GM23338 (cell line): ENCODE measurements at places on chromosomes 3 and 15. TPM values are rescaled to one million over a fixed set of nuclear protein-coding genes. Genes with fewer than 3 reads are reported as not detected.
A peak's percentile ranks its signal among the peaks of the same experiment; 100 is the strongest.

DNA sequence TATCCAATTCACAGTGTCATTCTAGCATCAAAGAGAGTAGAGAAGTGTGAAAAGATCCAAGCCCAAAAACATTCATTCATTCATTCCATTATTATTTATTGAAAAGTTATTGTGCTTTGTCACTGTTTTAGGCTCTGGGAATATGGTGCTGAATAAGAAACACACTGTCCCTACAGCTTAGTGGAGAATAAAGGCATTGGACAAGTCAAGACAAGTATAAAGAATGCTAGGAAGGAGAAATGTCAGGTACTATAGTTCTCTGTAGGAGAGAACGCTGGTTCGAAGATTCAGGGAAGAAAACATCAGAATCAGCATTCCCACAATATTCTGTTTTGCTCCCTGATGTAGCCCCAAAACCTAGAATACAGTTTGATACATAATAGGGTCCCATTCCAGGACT, 128.8 kb upstream of the CHRM5 start:
- DNase-seq = no peak

- DNase-seq = no peak
Measured at GRCh38 chr15:58611731-58612676, 137.5 kb downstream of the ADAM10 start.

- no peak for DNase-seq
Measured at GRCh38 chr3:134496471-134497071, 10.7 kb downstream of the CEP63 start.

The ARPIN gene
- polyA plus RNA-seq = 0.68 and 0.79 TPM in 2 replicates

GRCh38 chr15:67680641-67681040, 138.1 kb downstream of the MAP2K5 start:
- no peak for DNase-seq

GRCh38 chr3:8156138-8156537, 345.5 kb upstream of the LMCD1 start:
- no peak for DNase-seq

The ANKRD34C gene
- polyA plus RNA-seq = not detected in 2 replicates

- DNase-seq = no peak
Measured at GRCh38 chr3:166527325-166527724, 690.1 kb upstream of the BCHE start.

DNA sequence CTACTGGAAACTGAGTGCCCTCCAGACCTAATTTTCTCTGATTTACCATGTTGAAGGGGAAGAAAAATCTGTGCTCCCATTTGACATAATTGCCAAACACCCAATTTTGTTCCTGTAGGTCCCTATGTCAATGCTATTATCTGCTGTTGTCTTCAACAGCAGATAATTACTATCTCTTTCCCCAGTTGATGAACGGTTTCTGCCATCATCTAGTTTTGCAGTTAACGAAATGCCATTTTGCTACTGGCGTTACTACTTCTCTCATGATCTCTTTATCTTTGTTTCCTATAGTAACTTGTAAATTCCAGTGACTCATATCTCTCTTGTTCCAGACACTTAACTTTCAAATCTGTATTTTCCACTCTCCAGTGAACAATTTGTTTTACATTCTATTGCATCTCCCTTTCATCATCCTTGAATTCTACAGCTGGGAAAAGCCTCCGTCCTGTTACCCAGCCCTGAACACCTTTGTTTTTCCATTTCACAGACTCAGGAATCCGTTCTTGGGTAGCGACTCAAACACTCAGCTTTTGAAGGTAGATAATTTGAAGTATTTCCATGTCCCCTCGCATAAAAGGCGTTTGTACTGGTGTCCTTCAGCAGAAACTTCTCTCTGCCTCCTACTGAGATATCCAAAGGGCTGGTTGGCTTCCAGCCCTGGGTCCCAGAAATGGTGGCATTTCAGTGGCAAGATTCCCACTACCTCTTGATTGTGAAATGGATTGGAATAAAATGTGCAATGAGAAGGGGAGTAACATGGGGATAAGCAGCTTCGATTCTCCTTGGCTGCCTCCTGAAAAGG, 111.7 kb downstream of the FOXB1 start:
- no peak for DNase-seq

DNA sequence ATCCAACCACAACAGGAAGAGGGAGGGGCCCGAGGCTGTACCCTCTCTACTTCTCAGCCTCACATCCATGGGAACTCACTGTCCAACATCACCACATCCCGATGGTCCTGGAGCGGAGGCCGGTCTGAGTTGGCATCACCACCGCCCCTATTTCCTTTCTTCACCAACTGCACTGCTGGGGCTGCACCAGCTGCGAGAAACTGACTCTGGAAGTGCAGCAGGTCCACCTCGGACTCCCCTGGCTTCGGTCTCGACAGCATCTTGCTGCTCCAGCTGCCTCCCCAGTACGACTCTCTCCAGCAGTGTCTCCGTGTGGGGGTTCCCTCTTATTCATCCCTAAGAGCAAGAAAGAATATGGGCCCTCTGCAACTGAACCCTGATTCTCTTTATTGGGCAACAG, 7.2 kb downstream of the RPAP1 start:
- no peak for DNase-seq

The FAM3D gene
- polyA plus RNA-seq = 0.26 TPM in 1 of 2 replicates, not detected in the other

DNA sequence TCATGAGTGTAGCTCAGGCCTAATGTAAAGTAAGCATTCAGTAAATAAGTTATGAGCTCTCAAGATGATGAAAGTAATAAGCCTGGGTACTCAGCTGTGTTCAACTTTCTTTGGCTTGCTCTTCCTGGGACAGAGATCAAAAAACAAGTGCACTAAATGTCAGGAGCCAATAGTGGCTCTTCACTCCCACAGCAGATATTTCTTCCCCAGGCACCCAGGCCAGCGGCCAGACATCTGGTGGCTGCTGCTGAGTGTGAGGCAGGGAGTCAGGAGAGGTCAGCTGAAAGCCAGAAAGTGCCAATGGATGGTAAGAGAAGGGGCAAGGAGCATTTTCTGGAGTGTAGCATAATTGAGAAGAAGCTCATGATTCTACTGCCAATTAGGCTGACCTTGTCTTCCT, 18.2 kb upstream of the ITGA11 start:
- no peak for DNase-seq

The ARPP21 gene
- polyA plus RNA-seq = not detected in 2 replicates

GRCh38 chr3:41653571-41654239, 308.2 kb downstream of the ULK4 start:
- DNase-seq = no peak

The CFAP91 gene
- polyA plus RNA-seq = 2.3 and 2.4 TPM in 2 replicates

The FES gene
- 2.7 and 3.1 TPM in 2 replicates for polyA plus RNA-seq

DNA sequence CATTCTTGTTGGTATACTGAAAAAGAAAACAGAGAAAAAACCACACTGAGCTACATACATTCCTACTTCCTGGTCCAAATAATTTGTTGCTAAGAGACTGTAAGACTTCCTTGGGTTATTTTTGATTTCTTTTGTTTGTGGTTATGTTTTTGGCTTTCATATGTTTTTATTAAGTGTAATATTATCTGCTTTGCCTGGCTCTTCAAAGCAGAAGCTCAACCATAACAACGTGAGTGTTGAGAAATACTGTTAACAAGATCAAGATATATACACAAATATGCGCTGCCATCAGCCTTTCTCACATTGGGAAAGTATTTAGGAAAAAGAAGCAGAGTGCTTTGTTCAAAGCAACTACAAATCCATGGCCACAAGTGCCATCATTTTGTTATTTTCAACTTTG, 556.2 kb upstream of the CBLB start:
- DNase-seq = no peak

DNA sequence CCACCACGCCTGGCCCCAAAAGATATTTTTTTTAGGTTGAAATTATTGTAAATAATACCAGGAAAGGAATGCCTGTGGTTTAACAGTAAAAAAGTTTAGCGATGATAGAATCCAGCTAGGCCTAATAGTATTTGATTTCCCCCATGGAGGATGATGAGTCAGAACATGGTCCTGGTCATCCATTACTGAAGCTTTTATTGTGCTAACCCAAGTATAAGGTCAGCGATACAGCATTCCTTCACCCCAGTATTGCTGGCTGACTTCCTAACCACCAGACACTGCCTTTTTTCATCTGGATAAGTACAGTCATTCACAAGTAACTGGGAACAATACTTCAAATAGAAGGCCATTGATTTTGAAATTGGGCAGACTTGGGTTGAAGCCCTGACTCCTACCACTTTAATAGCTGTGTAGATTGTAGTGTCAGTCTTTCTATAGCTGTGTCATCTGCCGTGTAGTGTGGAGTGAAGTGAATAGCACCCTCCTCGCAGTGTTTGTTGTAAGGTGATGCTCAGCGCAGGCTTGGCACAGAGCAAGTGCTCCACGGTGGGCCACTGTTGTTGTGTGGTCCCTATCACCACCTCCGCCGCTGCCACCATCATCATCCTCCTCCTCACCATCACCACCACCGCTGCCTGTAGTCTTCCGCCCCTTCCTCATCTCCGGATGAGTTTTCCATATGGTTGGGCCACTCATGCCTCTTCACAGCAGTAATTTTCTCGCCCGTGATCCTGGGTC, 436.0 kb upstream of the TPM1 start:
- no peak for DNase-seq

GRCh38 chr3:47772788-47773187, 8.9 kb downstream of the SMARCC1 start:
- DNase-seq = no peak

DNA sequence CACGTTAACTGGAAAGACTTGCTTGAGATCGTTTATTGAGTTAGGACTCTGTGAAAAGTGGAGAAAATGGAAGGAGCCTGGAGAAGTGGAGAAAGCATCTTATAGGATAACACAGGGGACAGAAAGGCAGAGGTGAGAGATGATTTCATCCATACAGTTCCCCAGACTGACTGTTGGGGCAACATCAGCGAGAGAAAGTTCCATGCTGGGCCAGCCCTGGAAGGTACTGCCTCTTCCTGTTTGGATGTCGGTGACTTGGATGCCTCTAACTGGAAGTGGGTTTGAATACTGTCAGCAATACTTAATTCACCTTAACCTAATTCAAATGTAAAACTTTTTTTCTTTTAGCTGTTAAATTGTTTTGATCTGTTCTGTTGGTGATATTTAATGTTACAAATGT, 32.3 kb downstream of the ATP13A5 start:
- peak; percentile 49 for DNase-seq

GRCh38 chr3:10248184-10248983, at the start of gene TATDN2:
TSS of gene TATDN2 (plus strand) at chr3:10248459. CDS start at chr3:10249201, 742 bp downstream.
- peak; percentile 99 for DNase-seq

DNA sequence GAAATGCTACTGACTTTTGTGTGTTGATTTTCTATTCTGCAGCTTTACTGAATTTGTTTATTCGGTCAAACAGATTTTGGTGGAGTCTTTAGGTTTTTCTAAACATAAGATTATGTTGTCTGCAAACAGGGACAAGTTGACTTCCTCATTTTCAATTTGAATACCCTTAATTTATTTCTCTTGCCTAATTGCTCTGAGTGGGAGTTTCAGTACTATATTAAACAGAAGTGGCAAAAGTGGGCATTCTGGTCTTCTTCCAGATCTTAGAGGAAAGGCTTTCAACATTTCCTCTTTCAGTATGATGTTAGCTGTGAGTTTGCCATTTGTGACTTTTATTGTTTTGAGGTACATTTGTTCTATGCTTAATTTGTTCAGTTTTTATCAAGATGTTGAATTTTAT, 268.5 kb downstream of the WNT5A start:
- DNase-seq = no peak

The ACAD9 gene
- 21.2 and 23.7 TPM in 2 replicates for polyA plus RNA-seq

The THSD4 gene
- 0.99 and 2.0 TPM in 2 replicates for polyA plus RNA-seq

- DNase-seq = no peak
Measured at GRCh38 chr3:151268267-151269235, 9.8 kb downstream of the P2RY14 start.

The DUOXA2 gene
- not detected in 2 replicates for polyA plus RNA-seq

- DNase-seq = no peak
Measured at GRCh38 chr3:65422154-65422553, 616.6 kb downstream of the MAGI1 start.

The WDR53 gene
- polyA plus RNA-seq = 26.7 and 29.7 TPM in 2 replicates

The NR2E3 gene
- 0.83 and 1.4 TPM in 2 replicates for polyA plus RNA-seq

- no peak for DNase-seq
Measured at GRCh38 chr3:102098130-102098885, 249.0 kb downstream of the NFKBIZ start.

DNA sequence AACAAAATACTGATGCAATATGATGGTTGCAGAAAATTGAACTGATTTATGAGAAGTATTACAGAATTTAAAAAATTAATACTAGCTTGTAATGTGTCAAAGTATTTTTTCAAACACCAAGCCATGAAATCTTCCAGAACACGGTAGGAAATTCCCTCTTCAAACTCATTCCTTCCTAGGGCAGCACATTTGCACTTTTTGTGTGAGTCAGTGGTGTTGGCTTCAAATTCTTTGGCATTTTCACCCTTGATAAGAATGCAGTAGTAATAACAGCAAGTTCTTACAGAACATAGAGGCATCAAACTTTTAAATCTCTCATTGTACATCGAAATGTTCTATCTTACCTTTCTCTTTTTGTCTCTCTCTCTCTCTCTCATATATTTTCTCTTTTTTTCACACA, 191.8 kb downstream of the CGGBP1 start:
- DNase-seq = no peak

The SOX2 gene
- polyA plus RNA-seq = 105 and 117 TPM in 2 replicates

GRCh38 chr3:130779031-130779430, 32.4 kb upstream of the PIK3R4 start:
- no peak for DNase-seq

- DNase-seq = no peak
Measured at GRCh38 chr3:170178651-170179050, 2.9 kb downstream of the PHC3 start.

DNA sequence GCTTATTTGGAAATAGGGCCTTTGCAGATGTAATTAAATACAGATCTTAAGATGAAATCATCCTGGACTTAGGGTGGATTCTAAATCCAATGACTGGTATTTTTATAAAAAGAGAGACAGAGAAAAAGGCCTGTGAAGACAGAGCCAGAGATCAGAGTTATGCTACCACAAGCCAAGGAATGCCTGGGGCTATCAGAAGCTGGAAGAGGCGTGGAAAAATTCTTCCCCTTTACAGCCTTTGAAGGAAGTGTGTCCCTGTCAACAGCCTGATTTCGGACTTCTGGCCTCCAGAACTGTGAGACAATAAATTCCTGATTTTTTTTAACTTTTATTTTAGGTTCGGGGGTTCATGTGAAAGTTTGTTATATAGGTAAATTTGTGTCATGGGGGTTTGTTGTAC, 154.1 kb upstream of the CADPS start:
- DNase-seq = no peak

The DNAH1 gene
- polyA plus RNA-seq = 0.17 and 0.81 TPM in 2 replicates

DNA sequence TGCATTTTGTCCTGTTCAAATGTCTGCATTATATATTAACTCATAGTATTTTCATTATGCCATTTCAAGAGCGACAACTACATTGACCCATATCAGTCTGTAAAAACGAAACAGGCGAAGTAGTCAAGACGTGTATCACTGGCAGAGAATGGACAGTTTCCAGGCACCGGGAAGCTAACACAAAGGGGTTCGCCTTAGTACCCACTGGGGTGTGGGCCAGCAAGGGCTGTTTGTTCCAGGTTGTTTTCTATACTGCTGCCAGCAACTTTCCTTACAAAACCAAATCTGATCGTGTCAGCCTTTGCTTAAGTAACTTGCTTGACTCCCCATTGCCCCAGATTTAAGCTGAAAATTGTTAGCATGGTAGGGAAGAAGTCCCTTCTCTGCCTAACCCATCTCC, 87.1 kb downstream of the CGNL1 start:
- no peak for DNase-seq
